ENCODE measurements at places on chromosomes 3 and 15.
A peak's percentile ranks its signal among the peaks of the same experiment; 100 is the strongest.

GRCh38 chr3:171704002-171704401, 106.3 kb downstream of the PLD1 start:
- peak; percentile 42 for DNase-seq

DNA sequence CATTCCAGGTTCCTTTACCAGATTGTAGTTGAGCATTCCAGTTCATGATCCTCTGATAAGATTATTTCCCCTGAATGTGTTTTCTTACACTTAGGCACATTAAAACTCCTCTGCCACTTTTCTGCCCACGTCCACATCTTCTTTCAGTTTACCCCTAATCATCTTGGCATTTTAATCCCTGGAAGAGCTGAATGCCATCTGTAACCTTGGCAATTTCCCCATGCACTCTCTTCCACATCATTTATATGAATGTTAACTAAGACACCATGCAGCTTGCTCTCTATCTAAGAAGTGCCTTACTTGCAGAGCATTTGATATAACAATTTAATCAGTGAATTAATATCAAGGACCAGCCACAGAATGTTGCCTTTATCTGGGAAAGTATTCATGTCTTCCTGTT, 25.8 kb downstream of the TIMP4 start:
- no peak for DNase-seq

- DNase-seq: peak; percentile 84
These were observed 107.7 kb upstream of the RPL32 start for GRCh38 chr3:12948891-12949711.

DNA sequence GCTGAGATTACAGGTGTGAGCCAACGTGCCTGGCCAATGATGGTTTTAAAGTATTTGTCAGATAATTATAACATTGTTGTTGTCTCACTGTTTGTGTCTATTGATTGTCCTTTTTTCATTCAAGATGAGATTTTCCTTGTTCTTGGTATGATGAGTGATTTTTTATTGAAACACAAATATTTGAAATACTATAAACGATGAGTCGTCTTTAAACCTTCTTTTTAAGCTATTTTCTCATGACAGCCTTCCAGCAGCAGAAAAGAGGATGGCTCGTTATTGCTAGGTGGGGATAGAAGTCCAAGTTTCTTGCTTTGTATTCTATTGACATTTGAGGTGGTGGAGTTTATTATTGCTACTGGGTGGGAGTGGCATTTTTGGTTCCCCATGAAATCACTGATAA, 61.7 kb upstream of the MDFIC2 start:
- no peak for DNase-seq

GRCh38 chr3:122628567-122628966, 51.1 kb downstream of the PARP15 start:
- no peak for DNase-seq

GRCh38 chr3:32865383-32865782, 47.6 kb downstream of the TRIM71 start:
- no peak for DNase-seq

DNA sequence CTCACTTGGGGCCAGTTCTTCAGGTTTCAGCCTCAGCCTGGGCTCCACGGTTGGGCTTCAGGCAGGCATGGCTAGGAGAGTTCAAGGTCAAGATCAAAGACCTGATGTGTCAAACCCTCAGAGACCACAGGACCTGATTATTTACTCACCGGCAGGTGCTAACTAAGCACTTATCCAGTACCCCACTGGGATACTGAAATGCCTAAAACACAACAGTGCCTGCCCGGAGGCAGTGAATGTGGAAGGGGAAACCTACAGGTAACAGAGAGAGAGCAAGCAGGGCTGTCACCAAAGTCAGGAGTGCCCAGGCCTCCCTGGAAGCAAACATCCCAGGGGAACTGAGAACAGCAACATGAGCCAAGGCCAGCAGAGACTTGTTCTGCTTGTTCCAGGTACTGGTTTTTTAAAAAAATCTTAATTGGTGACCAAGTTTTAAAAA, 6.7 kb downstream of the IDH2 start:
- DNase-seq: peak; percentile 61

Data from activated CD8-positive, alpha-beta memory T cell treated with anti-CD3 and anti-CD28 coated beads, Interleukin-2, amount 10 ng/mL, durations not matched to agents 7 days and 5 days (primary cell).